LHCN-M2 (cell line): ENCODE measurements at places on chromosomes 2 and 18. TPM values are rescaled to one million over a fixed set of nuclear protein-coding genes. Genes with fewer than 3 reads are reported as not detected.

ERICH2 gene
- not detected in 2 replicates for total RNA-seq

PNPT1 gene
- total RNA-seq: 30.9 and 31.5 TPM in 2 replicates

CERKL gene
- total RNA-seq: 0.17 TPM in 1 of 2 replicates, not detected in the other

PCARE gene
- not detected in 2 replicates for total RNA-seq

IL1R2 gene
- 0.26 TPM in 1 of 2 replicates, not detected in the other for total RNA-seq

CPLX4 gene
- total RNA-seq: not detected in 2 replicates

- DNase-seq: no peak
These were observed 14.5 kb upstream of the CIB4 start for GRCh38 chr2:26655611-26656195.

GRCh38 chr2:210548878-210549384, 7.5 kb upstream of the CPS1 start:
- DNase-seq: no peak

DNA sequence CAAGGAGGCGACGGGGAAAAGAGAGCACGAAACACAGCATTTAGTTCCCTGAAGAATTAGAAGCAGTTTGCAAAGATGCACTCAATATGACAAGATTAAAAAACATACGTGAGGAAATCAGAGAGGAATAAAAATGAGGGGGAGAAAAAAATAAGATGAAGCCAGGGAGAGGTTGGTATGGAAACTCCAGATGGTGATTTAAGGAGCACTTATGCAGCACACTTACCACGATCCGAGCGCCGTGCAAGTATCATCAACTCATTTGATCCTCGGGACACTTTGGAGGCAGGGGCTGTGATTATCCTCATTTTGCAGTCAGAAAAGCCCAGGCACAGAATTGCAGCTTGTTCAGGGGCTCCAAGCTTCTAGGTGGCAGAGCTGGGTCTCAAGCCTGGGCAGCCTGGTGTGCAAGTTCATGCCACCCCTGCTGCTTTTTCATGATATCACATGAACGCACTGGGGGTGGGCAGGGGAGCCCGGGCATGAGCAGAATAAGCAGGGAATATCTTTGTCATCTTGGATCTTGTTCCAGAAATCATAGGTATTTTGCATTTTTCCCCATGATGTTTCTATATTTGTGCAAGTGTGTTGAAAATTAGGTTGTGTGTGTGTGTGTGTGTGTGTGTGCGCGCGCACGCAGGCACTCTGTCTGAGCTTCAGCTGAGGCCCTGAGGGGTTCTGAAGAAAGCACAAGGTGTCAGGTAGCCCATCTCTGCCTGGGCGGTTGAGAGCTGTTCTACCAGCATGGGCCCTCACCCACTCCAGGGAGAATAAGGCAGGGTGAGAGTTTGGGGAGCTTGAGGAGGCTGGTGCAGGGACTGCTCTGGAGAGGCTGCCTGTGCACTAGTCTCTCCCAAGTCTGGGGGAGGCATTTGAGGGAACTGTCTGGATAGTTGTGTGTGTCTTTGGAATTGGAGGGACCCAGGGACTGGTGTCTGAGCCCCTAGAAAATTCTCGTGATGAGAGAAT, 25.0 kb upstream of the PDIA6 start:
- no peak for DNase-seq

- DNase-seq: no peak
These were observed 205.1 kb downstream of the RND3 start for GRCh38 chr2:150282357-150282756.

GRCh38 chr2:42464631-42465030, 29.2 kb downstream of the KCNG3 start:
- DNase-seq: no peak

GRCh38 chr2:45255563-45255962, 246.3 kb upstream of the SIX2 start:
- no peak for DNase-seq

GRCh38 chr2:221405521-221405920, 166.6 kb downstream of the EPHA4 start:
- DNase-seq: no peak

- peak; percentile 73 for DNase-seq
These were observed 776 bp upstream of the SPEG start for GRCh38 chr2:219433666-219434467.

DNA sequence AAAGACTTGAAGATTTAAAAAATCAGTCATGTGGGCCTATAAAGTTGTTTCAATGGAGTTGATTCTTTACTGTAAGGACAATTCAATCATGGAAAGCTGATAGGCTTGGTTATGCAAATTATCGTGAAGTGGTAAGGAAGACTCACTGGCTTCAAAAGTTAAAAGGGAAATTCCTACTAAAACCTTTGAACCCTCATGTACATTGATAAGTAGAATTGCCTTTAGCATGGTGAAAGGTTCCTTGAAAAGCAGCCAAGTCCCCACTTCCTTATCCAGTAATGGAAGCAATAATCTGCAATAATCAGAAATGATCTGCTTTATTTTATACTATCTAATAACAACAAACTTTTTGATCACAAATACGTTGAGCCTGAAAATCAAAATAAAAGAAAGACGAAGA, 14.4 kb upstream of the CCL20 start:
- DNase-seq: no peak

DNA sequence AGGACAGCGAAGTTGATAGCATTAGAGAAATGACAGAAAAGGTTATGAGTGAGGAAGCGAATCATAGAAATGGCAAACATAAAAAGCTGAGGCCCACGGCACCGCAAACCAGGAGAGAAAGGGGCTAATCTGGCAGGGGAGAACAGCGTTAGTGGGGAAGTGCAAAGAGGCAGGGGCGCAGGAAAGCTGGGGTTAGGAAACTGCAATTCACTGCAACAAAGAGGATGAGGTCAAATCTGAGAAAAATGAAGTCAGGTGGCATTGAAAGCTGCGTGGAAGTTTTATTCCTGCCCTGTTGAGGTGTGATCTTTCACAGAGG, 653 bp upstream of the ABI2 start:
- DNase-seq: no peak

GRCh38 chr2:162711832-162712540, 126.6 kb downstream of the KCNH7 start:
- no peak for DNase-seq

DNA sequence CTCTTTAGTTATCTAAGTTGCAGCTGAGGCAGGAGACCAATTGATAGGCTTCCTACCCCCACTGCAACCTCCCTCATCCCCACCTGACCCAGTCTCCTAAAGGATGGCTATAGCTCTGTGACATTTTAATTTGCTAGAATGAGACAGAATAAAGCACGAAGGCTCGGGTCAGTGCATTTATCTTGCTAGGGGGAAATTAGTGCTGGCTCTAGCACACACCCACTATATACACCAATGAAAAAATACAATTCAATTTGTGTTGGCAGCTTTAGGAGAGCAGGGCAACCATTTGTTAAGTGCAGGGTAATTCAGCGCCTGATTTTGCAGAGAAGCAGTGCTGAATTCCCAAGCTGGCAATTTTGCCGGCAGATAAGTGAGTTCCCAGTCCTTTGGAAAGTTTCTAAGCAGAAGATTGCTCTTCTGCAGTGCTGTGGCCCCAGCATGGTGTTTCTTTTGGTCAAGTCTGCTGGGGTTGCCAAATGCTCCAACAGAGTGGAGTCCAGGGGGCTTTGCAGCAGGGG, 346.0 kb downstream of the ALK start:
- no peak for DNase-seq

DNA sequence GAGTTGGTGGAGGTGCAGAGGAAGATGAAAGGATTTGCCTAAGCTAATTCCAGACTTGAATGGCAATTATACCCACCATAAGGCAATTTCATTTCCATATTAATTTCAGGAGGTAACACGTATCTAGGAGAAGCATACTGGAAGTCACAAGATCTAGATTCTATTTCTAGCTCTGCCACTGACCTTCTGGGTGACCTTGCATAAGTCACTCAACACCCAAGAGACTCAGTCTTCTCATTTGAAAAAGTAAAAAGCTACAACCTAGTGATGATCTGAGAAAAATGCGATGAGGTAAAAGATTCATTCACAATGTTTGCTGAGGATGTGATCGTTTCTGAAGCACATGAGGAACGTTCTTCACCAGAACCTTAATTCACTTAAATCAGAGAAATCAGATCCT, 55.9 kb downstream of the GRB14 start:
- peak; percentile 3 for DNase-seq

GRCh38 chr18:7727361-7728076, 160.4 kb downstream of the PTPRM start:
- no peak for DNase-seq

GRCh38 chr2:188903740-188904139, 70.4 kb upstream of the COL3A1 start:
- DNase-seq: no peak

DNA sequence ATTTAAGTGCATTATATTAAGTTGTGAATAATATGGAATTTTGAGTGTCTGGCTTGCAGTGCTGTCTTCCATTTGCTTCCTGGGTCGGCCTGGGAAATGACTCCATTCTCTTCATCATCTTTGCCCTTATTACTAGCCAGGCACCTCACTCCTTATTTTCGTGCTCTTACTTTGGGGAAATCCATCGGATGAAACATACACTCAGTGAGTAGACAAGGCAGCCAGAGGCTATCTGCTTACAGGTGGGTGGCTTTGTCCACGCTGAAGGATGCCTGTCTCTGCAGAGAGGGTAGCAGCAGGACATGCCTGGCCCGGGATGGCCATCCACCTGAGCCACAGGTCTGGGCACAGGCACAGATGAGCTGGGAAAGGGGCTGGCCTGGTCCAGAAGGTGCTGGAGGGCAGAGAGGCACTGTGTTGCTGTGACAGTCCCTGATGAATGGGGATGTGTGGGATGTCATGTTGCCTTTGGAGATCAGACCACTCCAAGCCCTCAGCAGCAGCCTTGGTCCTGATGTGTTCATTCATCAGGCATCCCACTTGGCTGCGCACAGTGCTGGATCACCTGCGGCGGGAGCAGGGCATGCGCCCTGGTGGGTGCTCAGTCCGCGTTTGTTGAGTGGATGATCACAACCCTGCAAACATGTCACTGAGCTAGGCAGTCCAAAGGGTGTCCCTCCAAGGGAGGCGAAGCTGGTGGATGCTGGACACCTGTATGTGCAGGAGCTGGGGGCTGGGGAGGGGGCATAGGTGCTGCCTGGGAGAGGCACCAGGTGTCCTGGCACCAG, 236.0 kb downstream of the LDLRAD4 start:
- DNase-seq: no peak

- DNase-seq: peak; percentile 63
These were observed 156.0 kb downstream of the TGIF1 start for GRCh38 chr18:3605954-3606443.

DNA sequence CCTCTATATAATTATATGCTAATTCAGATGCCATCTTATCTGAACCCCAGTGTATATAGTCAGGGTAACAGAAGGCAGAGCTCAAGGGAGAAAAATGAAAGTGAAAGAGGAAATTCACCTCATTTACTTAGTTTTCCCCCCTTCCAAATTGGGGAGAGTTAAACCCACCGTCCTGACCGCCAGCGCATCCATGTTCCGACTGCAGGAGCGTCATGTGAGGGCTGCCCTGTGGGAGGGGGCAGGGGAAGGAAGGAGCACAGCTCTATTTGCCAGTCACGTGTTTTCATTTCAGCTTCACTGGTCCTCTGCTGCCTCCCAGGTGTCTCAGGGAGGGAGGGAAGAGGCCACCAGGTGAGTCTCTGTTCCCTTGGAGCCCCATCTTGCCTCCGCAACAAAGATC, 13.2 kb downstream of the CNNM4 start:
- DNase-seq: no peak

DNA sequence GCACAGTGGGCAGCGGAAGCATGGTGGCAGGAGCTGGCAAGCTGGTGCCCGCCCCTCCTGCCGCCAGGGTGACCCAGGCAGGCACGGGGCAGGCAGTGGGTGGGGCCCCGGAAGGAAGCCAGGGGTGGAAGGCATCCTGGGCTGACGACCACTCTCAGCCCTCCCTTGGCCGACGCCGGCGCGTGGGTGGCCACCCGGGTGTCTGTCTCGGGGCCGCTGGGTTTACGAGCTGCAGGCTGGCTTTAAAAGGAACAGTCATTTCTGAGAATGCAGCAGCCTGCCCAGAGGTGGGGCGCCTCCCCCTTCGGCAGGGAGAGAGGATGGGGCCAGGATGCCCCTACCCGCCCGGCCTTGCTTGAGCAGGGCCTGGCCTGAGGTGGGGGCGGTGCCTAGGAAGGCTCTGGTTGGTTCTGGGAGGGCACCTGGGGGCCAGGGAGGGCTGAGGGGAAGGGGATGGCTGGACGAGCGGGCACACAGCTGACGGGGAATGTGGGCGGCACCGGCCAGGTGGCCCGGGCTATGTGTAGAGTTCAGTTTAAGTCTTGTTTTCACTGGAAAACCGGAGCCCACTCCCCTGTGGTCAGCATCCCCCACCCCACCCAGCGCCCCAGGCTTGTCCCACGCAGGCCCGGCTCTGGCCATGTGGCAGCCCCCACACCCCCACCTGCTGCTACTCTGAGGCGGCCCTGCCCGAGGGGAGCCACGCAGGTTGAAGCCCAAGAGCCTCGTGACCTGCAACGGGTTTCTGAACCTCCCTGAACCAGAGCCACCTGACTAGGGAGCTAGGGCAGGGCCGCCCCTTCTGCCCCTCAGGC, 6.3 kb downstream of the BOK start:
- no peak for DNase-seq

DNA sequence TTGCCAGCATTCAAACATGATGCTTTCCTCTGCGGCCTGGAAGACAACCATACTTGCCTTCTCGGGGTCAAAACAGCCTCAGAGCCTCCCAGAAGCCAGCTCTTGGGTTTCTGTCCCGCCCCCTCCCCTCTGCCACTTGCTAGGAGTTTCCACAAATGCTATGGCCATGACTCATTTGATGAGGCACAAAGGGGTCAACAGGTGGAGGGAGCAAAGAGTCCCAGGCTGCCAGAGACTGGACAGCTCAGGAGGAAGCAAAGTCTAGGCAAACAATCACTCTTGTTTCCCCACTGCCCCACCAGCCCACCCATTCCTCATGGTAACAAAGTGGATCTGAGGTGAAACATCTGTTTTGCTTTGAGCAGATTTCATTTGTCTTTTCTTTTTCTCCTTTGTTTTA, 551.1 kb downstream of the TNS1 start:
- DNase-seq: peak; percentile 89

DNA sequence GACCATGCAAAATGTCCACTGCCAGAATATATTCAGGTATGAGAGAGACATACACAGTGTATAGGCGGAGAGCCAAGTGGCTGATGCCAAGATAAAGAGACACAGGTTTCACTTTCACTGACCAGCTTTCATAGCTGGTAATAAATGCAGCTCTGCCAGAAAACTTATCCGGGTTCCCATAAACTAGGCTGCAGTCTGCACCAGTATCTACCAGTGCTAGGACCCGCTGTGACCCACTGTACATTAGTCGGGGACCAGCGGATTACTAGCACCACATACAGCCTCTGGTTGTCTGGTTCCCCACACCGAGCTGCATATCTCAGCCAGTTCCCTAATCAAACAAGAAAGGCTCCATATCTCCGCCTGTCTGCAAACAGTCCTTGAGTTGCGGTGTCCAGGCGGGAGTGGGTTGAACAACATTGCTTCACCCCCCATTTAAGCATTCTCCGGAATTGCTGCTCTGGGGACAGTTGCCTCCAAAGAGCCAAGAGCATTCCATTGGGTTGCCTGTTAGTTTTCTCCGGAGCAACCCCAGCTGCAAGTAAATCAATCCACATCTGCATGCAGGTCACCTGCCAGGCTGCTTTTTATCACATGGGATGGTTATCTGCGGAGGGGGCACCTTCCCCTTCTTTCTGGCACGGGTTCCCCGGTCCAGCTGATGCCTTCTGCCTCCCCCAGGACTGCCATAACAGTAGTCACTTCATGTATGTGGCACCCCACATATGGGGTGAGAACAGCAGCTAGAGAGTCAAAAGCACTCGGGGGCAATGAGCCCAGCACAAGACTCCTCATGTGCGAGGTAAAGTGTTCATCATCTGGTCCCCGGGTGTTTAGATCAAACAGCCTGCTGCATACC, 18.0 kb upstream of the KLHL23 start:
- no peak for DNase-seq
